ENCODE measurements at places on chromosomes 2 and 18.

DNA sequence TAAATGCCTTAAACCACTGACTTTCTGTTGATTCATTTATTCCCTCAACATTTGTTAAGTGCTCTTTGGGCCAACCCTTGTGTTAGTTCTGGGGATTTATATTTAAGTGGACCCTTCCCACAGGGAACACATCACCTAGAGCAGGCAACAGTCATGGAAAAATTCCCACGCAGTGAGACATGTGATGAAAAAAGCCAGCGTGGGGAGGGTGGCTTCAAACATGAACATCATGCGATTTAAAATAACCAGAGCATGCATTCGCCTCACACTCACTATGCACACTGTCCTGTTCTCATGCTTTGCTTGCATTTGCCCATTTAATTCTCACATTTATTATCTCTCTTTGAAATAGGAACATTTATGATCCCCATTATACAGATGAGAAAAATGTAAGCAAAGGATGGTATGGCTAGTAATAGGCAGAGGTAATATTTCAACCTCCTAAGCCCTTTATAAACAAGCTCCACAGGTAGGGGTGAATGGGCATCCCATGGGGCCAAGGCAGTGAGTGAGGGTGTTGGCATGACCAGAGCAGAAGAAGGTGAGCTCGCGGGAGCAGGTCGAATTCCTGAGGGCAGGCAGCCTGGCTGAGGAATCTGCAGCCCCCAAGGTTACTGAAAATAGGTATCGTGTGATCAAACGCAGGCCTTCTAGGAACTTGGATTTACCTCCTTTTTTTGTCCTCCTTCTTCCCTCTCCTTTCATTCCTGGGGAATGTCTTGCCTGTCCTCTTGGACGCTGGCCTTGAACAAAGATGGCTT lies 297.8 kb downstream of the MYCN start:
- no peak for DNase-seq

DNA sequence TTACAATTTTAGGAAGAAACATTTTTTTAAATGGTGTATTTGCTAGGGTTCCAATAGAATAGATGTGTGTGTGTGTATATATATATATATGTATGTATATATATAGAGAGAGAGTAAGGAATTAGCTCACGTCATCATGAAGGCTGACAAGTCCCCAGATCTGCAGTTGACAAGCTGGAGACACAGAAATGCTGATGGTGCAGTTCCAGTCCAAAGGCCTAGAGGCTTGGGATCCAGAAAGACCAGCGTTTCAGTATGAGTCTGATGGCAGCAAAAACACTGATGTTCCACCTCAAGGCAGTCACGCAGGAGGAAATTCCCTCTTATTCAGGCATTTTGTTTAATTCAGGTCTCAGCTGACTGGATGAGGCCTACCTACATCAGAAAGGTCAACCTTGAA lies 386.8 kb downstream of the PTH2R start:
- DNase-seq, result no peak

DNA sequence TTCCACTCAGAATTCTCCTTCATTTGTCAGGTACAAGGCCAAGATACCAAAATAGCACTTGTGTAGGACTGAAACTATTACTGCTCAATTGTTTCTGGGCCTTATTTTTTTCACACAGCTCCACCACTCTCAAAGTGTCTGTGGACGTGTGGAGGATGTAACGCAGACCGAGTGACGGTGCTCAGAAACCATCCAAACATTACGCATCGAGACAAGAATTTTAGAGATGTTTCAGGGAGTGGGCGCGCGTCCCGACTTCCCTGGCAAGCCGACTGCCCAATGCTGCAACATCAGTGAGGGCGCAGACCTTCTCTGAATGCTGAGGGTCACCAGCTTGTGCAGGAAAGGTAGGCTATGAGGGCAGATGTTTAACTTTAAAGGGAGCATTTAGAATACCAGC lies 108.4 kb downstream of the GATA6 start:
- no peak for DNase-seq

GRCh38 chr18:13517369-13517768 lies 209.0 kb downstream of the FAM210A start:
- DNase-seq, result no peak

DNA sequence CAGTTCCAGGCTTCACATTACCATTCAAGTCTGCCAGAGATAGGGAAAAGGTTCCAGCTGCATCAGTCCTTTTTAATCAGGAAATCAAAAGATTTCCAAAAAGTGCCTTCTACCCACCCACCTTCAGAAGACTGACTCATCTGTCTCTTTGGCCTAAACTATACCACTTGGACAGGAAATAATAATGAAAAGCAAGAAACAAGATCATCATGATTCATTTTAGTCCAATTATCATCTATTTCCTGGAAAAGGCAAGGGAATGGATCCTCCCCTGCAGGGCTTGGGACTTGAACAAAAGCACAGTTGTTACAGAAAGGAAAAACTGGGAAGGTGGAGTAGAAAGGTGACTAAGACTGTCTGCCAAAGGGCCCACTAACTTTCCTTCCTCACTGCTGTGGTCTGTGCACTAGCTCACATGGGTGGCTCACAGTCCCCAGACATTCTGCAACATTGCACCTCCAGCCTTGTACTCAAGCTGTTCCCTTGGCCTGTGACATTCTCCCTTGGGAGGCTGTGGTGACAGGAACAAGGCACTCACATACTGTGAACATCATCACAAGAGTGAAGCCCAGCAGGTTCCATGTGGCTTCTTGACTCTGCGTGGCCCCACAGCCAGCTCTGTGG lies 75.3 kb downstream of the VSNL1 start:
- no peak for DNase-seq

DNA sequence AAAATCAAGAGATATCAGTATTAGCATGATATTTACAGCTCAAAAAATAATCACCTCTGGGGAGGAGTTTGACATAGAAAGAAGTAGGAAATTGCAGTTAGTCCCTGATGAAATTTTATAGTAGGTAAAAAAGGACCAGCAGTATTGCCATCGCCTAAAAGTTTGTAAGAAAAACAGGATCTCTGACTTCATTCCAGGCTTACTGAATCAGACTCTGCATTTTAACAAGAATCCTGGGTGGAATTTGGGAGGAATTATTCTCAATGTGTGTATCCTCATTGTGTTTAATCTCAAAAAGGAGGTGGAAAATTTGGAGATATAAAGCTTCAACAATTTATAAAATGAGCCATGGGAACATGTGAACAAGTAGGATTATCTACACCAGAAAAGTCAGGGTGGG lies 31.2 kb upstream of the STAT1 start:
- DNase-seq, result no peak

DNA sequence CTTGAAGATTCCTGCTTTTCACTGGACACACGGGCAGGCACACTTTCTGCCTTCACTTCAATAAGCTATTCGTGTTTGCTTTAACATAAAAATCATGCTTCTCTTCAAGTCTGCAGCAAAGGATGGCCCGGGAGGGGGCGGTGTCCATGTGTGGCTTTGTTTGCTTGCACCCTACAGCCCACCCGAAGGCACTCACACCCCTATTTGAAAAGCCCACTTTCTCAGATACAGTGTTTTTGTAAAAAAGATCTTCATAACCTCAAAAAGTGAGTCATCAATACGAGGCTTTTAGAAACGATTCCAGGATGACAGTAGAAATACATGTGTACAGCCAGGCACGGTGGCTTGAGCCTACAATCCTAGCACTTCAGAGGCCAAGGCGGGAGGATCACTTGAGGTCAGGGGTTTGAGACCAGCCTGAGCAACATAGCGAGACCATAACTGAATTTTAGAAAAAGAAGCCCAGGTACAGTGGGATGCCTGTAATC lies 36.5 kb upstream of the HPCAL1 start:
- DNase-seq, result no peak

DNA sequence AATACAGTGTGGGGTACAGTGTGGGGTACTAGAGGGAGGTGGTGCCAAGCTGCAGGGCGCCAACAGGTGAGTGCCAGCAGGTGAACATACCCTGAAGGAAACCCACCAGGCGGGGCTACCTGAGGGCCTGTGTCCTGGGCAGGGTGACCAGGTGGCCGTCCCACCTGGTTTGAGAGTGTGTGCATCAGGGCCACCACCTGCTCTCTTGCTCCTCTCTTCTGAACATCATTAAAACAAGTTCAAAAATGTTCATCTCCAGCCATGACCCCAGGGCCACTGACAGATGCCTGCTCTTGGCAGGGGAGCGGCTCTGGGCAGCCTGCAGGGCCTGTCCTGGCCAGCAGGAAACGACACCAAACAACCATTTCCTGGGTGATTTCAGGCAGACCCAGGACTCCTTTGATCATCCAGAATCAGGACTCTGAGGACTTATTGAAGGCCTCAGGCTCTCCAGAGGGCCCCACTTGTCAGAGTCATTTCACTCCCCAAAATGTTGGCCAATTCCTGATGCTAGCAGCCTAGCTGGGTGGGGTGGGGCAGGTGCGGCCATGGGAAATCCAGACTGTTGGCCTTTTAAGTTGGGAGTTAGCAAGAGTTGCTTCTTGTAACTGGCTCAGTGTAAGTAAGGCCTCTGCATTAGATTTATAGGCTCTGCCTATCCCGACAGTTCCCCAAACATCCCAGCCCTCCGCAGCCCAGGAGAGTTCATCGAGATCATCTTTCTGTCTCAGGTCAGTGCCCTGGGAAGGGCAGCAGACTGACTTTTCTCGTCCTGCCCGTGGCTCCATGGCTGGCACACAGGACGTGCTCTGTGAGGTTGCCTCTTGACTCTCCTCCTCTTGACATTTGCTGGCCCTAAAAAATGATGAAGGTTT lies 111.5 kb upstream of the ZNF236 start:
- no peak for DNase-seq
